NCI-H69 (cell line): ENCODE measurements at places on chromosomes 7 and 10.

DNA sequence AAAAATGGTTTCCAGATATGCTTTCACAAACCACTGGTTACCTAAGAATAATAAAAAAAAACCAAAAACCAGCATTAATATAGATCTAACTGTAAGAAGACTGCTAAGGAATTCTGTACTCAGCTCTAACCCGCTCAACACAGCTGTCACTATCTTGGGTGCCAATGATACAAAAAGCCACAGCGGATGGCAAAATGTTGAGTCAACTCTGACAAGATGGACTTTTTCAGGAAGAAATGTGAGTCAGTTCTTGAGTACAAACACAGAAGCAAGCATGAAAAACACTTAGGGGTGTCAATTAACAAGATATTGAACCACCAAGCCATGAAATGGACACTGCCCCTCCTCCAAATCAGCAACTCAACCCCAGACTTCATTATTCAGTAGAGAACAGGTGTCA lies 55.0 kb downstream of the CTTNBP2 start:
- DNase-seq = no peak

- DNase-seq = no peak
Observed at GRCh38 chr7:43592326-43592725, 9.4 kb downstream of the STK17A start.

GRCh38 chr7:19066170-19066569 lies 51.3 kb downstream of the TWIST1 start:
- no peak for DNase-seq

DNA sequence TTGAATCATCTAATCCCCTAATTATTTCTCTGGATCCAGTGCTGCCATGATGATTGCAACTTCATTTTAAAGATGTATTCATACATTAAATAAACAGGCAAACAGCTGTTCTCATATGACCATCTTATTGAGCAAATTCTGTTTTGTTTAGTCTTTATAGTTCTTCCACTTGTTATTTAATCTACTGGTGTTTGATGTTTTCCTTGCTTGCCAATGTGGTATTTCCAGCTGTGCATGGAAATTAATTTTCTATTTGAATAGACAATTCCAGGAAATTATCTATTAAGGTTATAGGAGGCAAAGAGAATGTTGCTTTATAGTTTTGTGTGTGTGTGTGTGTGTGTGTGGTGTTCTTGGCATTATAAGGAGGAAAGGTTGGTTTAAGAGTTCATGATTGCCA lies 167.0 kb upstream of the PRPS1L1 start:
- DNase-seq = no peak

GRCh38 chr7:127035203-127035849 lies 217.4 kb downstream of the GRM8 start:
- DNase-seq = no peak

DNA sequence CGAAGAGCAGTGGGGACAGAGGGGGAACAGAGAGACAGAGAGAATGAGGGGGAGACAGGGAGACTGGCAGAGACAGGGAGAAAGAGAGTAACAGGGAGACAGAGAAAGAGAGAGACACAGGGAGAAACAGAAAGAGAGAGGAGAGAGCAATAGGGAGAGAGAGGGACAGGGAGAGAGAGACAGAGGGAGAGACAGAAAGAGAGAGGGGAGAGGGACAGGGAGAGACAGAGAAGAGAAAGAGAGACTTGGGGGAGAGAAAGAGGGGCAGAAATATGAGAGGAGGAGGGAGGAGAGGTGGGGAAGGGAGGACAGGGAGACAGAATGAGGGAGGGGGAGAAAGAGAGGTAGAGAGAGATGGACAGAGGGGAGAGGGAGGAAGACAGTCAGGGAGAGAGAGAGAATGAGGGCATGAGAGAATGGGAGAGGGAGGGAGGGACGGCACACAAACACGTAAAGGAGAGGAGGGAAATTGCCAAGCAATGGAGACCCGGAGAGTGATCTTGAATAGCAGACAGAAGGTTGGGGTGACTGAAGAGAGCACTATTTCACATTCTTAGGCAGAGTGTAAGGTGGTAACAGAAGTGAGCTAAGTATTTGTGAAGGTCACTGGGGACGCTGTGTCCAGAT lies 33.3 kb upstream of the KCNMA1 start:
- no peak for DNase-seq

- DNase-seq = no peak
Observed at GRCh38 chr10:119395280-119396007, 147.1 kb downstream of the RGS10 start.

DNA sequence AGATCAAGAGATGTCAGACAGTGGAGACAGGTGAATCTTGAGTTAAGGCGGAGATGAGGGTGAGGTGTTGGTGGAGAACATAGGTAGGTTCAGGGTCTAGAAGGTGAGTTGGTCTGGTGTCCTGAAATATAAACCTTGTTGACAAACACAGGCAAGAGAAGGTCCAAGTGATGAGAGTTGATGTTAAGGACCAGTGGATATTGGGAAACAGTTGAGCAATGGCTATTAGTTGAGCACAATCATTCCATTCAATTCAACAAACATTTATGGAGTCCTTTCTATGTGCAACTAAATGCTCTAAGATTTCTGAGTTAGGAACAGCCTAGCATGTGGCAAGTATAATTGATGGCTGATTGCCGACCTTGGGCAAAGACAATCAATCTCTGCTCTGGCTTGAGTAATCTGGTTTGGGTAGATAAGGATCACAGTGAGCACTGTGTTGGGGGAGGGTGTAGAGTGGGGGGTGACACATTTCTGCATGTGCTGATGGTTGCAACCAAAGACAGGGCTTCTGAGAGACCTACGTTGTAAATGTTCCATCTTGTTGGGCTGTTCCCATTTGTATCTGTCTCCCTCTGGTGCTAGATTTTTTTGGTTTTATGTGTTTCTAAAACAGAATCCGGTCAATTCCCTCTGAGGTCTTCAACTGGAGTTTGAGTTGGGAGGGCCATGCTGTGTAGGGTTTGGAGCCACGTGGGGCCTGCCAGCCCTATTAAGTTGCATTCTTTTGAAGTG lies 201.1 kb downstream of the BAMBI start:
- no peak for DNase-seq

- DNase-seq = peak; percentile 39
Observed at GRCh38 chr10:17607603-17608332, 9.4 kb downstream of the HACD1 start.

DNA sequence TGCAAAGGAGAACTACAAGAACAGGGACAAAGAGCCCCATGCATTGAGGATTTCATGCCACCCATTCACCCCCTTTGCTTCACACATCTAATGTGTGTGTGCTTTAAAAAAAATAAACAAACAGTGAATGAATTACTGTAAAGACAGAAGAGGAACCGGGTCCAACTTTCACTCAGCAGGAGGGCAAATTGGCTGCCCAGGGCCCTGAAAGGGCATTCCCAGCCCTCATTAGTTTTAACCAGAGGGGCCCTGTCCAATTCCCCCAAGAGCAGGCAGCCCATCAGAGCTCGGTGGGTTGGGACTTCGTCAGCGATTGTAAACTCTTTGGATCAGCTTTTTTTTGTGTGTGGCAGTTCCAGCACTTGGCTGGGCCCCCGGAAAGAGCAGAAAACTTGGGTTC lies 73.6 kb upstream of the PDZD8 start:
- no peak for DNase-seq

DNA sequence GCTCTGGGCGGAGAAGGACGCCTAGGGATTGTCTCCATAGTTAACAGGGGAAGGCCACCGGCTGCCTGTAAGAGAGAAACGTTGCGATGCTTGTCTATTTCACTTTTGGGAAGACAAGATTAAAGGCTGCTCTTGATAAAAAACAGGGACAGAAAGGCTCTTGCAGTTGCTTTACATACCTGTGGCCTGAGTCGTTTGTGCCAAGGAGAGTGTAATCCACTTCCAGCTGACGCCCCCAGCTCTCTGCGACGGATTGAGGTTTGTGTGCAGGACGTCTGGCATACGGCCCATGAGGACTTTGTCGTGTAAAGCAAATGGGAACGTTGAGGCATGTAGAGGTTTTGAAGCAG lies 1.1 kb downstream of the MAP3K8 start:
- no peak for DNase-seq

DNA sequence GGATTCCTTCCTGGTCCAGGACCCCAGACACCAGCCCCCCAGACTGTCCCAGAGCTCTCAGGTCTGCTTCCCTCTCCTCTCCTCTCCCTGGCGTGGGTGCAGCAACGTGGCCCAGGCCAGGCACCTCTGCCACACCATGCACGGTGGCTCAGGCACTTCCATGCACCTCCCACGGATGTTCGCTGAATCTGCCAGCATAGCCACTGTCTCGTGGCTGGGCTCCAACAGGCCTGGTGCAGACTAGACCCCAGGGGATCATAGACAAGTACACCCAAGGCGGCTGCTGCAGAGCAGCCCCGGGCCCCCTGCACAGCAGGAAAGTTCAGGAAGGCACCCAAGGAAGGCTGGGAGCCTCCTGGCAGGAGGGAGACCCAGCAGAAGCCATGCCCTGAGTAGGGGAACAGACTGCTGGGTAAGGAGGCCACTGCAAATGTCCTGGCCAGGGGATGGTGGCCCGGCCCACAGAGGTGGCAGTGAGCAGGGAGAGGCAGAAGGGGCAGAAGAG lies 4.4 kb downstream of the RASGEF1A start:
- no peak for DNase-seq

GRCh38 chr10:90964781-90965465 lies 44.0 kb upstream of the ANKRD1 start:
- DNase-seq = no peak

DNA sequence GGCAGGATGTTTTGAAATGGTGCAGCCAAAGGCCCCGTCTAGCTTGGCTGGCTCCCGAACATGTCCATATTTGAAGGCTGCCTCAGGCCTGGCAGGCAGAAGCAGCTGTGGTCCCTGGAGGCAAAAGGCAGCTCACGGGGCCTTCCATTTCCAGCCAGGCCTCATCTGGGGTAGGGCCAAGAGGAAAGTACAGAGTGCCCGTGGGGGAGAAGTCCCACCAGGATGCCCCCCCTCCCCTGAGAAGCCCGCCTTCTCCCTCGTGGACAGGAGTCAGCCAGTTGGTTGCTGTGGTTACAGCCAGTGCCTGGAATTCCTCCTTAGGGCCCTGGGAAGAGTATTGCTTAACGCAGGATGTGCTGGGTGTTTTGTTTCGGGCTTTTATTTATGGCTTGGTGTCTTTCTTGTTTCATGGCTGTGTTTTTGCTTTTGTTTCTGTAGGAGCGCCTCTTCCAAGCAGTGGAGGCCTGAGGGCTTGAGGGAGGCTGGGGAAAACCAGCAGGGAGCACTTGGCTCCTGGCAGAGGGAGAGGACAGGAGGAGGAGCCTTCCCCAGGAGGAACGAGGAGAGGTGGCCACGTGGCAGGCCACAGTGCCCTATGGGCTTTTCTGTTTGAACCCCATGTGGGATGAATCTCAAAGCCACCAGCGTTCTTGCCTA lies 45.4 kb downstream of the CHST3 start:
- DNase-seq = peak; percentile 85
